ENCODE measurements at places on chromosomes 3 and 15. TPM values are rescaled to one million over a fixed set of nuclear protein-coding genes. Genes with fewer than 3 reads are reported as not detected.

GRCh38 chr3:94694894-94695293, 632.0 kb downstream of the NSUN3 start:
- no peak for DNase-seq

GRCh38 chr15:52551762-52552161, 17.1 kb downstream of the ARPP19 start:
- DNase-seq: no peak

- no peak for DNase-seq
These were observed 699.8 kb upstream of the GBE1 start for GRCh38 chr3:82461049-82461889.

DNA sequence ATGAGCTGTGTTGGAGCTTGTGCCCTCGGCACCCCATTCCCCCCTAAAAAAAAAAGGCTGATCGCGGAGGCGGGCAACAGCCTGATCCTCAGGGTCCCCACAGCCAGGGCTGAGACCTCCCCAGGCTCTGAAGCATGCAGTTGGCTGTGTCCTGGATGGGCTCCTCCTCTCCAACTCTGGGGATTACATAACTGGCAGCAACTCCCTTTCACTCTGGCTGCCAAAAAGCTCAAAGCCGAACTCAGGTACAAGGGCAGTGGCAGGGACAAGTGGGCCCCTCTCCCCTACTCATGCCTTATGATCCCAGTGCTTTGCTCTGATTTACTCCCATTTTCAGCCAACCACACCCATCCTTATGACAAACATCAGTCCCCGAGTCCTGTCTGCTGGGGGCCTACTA, 18.3 kb downstream of the TPRA1 start:
- no peak for DNase-seq

GRCh38 chr3:23459889-23460546, 256.9 kb downstream of the UBE2E2 start:
- DNase-seq: no peak

DNA sequence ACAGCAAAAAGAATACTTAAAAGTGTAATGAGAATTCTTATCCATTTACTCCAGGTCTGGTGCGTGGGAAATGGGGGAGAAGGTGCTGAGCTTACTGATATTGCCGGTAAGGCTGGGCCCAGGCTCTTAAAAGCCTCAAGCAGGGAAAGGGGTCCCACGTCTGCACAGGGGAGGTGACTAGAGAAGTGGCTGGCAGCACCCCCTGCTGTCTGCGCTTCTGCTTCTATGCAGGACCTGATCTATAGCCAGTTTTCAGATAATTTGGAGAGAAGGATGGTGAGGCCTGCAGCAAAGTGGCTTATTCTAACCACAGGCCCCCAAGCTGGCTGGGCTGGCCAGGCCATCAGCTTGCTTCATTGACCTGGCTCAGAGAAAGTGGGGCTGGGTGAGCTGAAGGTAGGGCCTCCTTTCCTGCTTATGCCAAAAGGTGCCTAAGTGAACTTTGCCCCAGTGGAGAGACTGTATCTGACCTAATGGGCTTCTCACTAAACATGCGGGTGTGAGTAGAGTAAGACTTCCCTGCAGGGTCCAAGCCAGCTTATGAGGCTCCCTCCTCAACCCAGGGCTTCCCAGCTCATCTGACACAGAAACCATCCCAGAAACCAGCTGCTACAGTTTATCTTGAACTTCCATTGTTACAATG, 30.9 kb upstream of the ATP1B3 start:
- no peak for DNase-seq

DNA sequence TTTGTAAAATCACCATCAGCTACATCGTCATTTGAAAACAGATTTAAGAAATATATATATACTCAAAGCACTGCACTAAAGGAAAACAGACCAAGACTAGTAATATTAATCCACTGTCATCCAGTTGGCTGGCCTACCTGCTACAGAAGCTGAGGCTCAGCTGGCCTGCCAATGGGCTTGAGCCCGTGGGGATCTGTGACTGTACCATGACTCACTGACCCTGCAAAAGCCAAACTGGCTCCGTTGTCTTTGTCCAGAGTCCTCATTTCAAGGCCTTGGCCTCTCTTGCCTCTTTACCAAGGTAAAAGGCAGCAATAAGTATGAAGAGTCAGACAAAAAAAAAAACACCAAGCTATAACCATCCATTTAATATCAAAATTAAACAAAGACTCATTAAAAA, 463.5 kb upstream of the RASGRP1 start:
- DNase-seq: no peak

GRCh38 chr15:74349241-74349778, 18.1 kb downstream of the CYP11A1 start:
- DNase-seq: no peak

DNA sequence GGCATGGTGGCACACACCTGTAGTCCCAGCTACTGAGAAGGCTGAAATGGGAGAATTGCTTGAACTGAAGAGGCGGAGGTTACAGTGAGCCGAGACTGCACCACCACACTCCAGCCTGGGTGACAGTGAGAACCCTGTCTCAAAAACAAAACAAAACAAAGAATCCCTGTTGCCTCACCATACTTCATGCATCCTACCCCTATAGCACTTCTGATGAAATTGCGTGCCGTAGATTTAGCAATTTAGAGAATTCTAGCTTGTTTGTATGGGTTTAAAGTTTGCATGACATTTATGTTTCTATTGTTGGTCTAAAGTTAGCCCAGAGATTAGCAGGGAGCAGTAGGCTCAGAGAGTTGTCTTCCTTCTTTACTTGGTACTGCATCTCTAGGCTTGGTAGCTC, 7.8 kb downstream of the RAB5A start:
- DNase-seq: no peak

GRCh38 chr3:137041686-137042085, 83.9 kb downstream of the IL20RB start:
- DNase-seq: no peak

GRCh38 chr3:138456961-138457862, 22.8 kb downstream of the ESYT3 start:
- DNase-seq: no peak

DNA sequence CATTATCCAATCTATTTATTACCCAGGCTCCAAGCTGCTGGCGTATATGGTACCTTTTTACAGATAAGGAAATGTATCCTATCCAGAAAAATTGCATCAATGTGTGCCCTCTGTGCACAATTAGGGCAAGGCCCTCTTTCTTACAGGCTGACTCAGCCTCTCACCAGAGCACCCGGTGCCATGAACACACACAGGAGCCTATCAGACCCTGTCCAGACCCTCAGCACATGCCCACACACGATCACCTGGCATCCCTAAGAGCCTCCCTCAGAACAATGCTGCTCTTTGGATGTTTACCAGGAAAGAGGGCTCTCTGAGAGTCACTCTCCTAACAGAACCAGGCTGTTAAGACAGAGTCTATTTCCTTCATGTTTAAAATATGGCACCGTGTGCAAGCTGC, 460.0 kb upstream of the TBL1XR1 start:
- DNase-seq: no peak

GRCh38 chr3:133572158-133573053, 1.1 kb upstream of the CDV3 start:
- no peak for DNase-seq

Gene WNT5A
- total RNA-seq: 33.8 TPM

Gene EEF1AKMT4
- 5.8 TPM for total RNA-seq

Gene STRIT1
- total RNA-seq: not detected

Gene MESP2
- 0.15 TPM for total RNA-seq

Gene KBTBD13
- not detected for total RNA-seq

Gene FBXW12
- total RNA-seq: not detected

Gene RYR3
- not detected for total RNA-seq
